Neural progenitor cell (in vitro differentiated cells): ENCODE measurements at places on chromosomes 1 and 21.
A peak's percentile ranks its signal among the peaks of the same experiment; 100 is the strongest.

DNA sequence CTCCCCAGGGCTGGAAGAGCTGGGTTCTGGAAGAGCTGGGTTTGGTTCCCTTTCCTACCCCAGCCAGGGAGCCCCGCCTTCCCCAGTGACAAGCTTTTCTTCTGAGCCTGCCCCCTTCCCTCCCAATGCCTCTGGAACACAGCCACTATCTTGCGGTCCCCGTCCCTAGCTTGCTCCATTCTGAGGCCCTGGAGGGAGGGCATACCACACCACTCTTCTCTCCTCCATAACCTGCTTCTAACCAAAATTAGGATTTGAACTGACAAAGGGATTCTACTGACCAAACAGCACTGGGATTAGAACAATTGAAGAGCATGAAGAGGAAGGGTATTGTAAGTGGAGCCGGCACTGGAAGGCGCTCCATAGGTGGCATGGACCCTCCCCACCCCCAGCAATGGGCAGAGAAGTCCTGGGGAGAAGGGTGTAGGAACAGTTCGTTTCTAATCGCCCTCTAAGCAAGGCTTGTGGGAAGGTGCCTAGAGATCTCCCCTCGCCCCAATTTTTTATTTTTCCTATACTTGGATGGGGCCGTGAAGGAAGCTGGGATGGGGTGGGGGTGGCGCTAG is 690 bp downstream of the C1orf216 start:
- DNase-seq = peak; percentile 41

- DNase-seq = peak; percentile 11
These were observed 35.6 kb downstream of the NGF start for GRCh38 chr1:115302390-115302961.

DNA sequence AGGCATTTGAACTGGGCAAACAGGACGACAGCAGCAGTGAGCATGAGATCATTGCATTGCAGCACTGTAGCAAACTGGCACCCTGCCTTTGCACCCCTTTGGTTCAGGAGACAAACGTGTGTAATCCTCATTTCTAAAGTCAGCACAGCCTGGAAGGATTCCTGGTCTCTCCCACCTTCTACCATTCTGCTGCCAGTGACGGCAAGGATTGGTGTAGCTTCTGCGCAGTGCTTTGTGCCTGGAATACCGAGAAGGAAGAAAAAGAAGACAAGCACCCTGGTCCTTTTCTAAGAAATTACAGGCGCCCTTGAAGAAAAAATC is 805.3 kb downstream of the USP25 start:
- peak; percentile 8 for DNase-seq

DNA sequence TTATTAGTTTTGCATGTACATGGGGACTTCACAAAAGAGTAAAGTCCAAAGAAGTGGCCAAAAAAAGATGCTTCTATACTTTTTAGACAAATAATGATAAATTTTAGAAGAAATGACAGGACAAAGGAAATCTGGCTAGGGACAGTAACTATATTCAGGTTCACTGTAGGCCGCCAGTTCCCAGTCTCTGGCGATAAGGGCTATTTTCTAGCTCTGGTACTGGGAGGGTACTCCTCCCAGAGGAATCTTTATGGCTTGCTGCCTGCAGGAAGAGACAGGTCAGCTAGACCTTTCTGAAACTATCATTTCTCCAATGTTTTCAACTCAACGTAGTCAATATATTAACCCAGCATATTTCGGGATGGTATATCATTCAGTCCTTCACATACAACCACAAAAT is 37.5 kb upstream of the RGS2 start:
- DNase-seq = no peak

GRCh38 chr1:172482044-172482443 is 38.2 kb upstream of the PIGC start:
- no peak for DNase-seq

- no peak for DNase-seq
These were observed 6.1 kb upstream of the CROCC start for GRCh38 chr1:16915627-16915973.

GRCh38 chr1:57217905-57218304 is 206.0 kb downstream of the DAB1 start:
- DNase-seq = no peak

GRCh38 chr1:119160409-119160808 is 20.0 kb upstream of the WARS2 start:
- DNase-seq = no peak

GRCh38 chr1:88985032-88985431 is 7.4 kb downstream of the KYAT3 start:
- DNase-seq = no peak

DNA sequence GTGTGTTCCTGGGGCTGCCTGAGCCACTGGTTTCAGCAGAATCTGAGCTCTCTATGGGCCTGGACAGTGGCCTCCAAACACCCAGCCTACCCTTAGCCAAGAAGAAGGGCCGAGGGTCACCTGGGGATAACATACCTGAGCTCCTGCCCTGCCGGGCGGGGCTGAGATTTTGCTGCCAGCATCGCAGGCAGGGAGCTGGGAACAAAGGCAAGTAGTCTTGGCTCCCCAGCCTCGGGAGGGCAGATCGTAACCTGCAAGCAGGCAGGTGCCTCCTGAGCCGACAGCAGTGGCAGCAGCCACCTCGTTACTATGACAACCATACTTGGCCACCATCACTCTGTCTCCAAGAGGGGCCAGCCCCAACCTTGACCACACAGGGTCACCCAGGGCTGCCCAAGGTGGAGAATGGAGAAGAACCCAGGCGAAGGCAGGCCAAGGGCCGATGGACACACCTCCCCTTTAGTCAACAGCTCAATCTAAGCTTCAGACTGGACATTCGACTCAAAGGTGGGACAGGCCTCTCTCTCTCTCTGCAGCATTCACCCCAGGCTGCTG is 54.6 kb downstream of the TOMM20 start:
- DNase-seq = no peak

GRCh38 chr1:2014741-2015735 is 4.1 kb upstream of the GABRD start:
- no peak for DNase-seq

- DNase-seq = no peak
These were observed 182.2 kb downstream of the PRDM16 start for GRCh38 chr1:3251099-3251806.

DNA sequence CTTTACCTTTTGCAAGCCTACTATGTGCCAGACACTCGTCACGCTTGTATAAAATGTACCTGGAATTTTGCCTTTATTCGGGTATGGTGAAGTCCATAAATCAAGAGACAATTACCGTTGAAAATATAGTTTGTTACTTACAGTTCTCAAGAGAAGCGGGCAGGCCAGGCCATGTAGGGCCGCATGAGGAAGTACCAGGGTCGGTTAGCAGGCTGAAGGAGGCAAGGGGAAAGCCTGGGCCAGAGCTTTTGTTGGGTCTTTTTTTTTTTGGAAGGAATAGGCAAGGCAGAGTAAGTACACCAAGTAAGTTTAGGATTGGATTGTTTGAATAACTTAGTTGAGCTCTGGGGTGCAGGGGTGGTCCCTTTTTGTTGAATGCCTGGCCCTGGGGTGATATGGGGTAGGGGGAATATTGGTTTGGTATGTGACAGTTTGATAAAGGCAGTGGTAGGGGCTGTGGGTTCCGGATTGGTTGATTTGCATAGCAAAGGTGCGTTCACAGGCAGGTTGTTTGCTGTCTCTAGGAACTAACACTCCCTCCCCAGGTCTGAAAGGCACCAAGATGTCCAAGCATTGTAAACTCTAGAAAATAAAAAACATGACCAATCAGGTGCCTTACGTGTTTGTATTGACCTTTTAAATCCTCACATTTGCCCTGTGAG is 80.7 kb downstream of the KAZN start:
- DNase-seq = no peak

DNA sequence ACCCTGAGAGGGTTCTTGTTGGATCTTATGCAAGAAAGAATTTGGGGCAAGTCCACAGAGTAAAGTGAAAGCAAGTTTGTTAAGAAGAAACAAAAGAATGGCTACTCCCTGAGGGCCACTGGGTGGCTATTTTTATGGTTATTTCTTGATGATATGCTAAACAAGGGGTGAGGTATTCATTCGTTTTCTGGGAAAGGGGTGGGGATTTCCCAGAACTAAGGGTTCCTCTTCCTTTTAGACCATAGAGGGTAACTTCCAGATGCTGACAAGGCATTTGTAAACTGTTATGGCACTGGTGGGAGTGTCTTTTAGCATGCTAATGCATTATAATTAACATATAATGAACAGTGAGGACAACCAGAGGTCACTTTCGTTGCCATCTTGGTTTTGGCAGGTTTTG is 18.2 kb upstream of the IFI6 start:
- DNase-seq = no peak

- DNase-seq = peak; percentile 63
These were observed 35.5 kb downstream of the COLGALT2 start for GRCh38 chr1:184002071-184002470.

DNA sequence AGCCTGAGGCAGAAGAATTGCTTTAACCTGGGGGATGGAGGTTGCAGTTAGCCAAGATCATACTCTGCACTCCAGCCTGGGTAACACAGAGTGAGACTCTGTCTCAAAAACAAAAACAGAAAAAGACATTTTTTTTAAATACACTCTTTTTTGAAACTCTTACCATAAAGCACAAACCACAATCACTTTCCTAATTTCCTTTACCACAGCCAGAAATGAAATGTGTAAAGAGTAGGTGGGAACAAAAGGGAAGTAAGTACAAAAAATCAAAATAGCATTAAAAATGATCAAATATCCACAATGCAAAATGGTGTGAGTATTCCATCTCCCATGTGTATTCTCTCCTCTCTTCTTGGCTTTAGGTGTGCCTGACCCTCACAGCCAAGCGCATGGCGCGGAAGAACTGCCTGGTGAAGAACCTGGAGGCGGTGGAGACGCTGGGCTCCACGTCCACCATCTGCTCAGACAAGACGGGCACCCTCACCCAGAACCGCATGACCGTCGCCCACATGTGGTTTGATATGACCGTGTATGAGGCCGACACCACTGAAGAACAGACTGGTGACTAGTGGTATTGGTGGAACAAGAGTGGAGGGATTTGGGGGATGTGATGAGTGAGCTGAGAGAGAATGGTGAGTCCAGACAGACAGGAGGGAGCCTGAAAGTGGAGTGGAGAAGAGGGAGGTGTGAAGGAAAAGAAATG is 14.9 kb downstream of the ATP1A4 start:
- DNase-seq = no peak

DNA sequence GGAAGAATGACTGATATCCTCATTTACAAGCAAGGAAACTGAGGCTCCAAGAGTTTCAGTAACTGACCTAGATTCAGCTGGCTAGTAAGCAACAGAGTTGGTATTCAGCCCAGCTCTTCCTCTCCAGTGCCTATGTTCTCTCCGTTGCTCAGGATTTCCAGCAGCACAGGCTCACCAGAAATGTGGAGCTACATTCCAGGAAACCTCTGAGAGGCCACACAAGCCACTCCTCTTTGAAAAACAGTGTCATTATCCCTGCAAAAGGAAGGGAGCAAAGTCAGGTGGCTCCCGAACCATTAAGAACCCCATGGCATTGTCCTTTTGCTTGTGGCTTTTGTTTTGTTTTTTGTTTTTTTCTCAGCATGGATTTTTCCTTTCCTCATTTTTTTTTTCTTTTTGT is 40.6 kb upstream of the DUSP10 start:
- peak; percentile 38 for DNase-seq

- DNase-seq = no peak
These were observed 9.1 kb upstream of the COA7 start for GRCh38 chr1:52706941-52707926.

- DNase-seq = peak; percentile 40
These were observed 6.2 kb downstream of the LRRC3 start for GRCh38 chr21:44461464-44462001.

DNA sequence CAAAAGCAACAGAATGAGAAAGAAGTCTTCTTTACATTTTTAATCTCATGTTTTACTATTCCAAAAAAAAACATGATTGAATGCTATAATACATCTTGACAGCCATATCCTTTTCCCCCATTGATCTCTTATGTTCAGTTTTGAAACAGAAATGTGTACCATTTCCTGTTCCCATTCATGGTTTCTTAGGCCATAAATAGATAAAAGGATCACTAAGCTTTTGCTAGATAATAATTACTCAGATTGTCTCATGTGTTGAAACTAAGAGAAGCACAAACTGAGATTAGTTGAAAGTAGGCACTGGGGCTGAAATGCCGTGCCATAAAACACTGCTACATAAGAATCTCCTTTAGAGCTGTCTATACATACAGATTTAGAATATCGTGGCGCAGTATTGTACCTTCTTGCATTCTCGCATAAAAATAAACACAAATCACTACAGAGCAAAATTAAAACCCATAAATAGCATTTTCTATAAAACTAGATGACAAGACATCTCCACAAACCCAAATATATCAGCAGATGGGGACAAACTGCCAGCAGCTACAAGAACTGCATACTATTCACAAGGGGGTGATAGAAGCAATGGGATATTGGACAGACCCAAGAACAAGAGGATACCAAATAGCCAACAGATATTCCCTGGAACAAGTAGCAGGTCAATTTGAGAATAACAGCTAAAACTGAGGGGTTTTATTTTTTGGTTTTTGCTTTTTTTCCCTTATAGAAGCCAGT is 405.3 kb upstream of the PRMT6 start:
- DNase-seq = no peak

DNA sequence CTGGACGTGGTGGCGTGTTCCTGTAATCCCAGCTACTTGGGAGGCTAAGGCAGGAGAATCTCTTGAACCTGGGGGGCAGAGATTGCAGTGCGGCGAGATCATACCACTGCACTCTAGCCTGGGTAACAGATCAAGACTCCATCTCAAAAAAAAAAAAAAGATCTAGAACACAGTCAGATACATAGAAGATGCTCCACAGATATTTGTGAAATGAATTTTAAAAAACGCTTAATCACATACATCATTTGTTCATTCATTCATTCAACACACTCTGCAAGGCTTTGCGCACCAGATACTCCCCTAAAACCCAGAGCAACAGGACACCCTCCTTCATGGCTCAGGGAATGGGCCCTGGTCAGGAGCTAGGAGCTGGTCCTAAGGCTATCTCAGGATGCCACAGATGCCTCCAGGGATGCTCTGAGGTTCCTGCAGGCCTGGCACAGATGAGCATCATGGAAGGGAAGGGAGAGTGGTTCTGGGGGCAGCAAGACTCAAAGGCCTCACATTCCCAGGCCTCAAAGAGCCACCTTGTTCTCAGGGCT is 6.4 kb downstream of the HSPG2 start:
- DNase-seq = no peak

DNA sequence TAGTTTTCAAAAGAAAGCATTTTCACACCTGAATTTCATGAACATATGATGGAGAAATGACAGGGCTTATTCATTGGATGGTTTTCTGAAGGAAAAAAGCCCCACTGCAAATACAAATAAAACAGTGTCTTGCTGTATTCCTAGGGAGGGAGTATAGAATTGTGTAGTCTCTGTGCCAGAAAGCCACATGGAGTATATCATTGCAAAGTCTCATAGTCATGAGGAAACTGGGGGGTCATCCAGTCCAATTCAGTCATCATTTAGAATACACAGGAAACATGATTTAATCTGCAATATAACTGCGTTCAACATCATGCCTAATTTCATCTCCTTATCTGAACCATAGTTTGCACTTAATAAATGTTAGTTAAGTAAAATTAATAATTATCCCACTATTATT is 222.3 kb downstream of the NTNG1 start:
- DNase-seq = no peak

- DNase-seq = no peak
These were observed 120.7 kb downstream of the CNIH3 start for GRCh38 chr1:224736619-224737352.

- peak; percentile 38 for DNase-seq
These were observed 27.1 kb downstream of the RIMS3 start for GRCh38 chr1:40638097-40639036.
